Central memory CD4-positive, alpha-beta T cell (primary cell): ENCODE measurements at places on chromosomes 2 and 18.

DNA sequence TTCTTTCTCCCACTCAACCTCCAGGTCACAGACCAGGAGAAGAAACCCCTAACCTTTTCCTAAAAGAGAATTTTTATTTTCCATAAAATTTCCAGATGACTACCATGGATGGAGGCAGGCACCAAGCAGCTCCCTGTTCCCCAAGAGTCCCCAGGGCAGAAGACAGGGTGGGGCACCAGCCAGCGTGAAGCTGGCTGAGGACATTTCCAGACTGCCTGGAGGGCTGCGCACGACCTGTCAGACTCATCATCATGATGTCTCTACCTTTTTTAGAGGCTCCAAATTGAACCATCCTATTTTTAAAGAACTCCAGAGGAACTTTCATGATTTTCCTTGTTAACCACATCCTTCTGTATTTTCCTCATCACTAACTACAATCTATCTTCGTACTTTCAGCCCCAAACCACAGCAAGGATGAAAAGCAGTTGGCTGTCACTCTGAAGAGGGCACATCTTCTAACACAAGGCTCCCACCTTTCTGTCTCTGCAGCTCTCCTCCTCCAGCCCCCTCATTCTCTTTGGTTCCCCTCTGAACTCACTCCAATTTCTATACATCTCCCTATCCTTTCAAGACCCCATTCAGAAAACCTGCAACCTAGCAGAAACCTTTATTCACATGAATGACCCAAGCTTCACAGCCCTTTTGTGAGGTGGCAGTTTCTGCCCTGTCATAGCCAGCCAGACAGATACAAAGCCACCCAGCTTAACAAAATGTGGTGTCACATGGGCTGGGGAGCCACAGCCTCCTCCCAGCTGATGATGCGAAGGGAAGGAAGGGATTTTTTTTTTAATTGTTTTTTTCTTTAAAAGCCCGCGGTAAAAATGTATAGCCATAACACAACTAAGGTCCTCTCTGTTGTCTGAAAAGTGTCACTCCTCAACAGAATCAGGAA, 11.1 kb downstream of the AMMECR1L start:
- DNase-seq: no peak

DNA sequence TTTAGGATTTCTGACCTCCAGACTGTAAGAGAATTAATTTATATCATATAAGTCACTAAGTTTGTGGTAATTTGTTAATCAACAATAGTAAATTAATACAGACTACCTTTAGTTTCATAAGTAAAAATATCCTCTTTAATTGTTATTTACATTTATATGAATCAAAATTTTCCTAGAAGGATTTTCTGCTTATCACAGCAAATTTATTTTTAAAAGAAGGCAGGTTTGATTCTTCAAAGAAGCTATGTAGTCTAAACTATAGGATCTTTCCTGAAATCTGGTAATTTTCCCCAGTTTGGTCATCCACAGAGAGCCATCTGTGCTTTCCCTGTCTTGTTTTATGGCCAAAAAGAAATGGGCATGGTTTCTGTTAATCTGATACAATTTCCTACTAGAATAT, 13.1 kb upstream of the VRK2 start:
- no peak for DNase-seq

DNA sequence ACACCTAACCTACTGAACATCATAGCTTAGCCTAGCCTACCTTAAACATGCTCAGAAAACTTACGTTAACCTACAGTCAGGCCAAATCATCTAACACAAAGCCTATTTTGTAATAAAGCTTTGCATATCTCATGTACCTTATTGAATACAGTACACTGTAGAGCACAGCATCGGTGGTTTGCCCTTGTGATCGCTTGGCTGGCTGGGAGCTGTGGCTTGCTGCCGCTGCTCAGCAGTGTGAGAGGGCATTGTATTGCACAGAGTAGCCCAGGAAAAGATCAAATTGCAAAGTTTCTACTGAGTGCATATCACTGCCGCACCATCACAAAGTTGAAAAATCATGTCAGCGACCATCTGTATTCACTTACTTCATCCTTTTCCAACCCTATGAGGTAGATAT, 62.3 kb upstream of the NCK2 start:
- DNase-seq: no peak

- no peak for DNase-seq
Observed at GRCh38 chr18:78183815-78184214, 795.8 kb upstream of the SALL3 start.

DNA sequence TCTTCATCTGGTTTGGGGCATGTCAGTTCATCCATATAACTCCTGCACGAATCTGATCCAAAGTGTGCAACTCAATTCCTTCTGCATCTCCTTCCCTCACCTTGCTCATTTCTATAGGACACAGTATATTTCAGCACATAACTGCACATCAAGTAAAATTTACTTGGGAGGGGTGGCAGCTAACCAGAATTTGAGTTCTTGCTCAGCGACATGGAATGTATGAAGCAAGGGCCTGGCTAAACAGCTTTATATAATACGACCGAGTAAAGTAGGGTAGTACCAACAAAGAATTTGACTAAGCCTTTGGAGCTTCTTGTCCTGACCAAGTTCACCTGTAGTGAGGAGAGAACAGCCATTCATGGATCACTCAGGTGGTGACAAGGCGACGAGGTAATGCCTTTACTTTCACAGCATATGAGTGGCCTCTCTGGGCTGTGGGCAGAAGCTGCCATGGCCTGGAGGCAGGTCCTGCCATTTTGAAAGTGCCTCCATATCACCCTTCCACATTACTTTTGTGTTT, 570.2 kb upstream of the TNP1 start:
- DNase-seq: no peak

DNA sequence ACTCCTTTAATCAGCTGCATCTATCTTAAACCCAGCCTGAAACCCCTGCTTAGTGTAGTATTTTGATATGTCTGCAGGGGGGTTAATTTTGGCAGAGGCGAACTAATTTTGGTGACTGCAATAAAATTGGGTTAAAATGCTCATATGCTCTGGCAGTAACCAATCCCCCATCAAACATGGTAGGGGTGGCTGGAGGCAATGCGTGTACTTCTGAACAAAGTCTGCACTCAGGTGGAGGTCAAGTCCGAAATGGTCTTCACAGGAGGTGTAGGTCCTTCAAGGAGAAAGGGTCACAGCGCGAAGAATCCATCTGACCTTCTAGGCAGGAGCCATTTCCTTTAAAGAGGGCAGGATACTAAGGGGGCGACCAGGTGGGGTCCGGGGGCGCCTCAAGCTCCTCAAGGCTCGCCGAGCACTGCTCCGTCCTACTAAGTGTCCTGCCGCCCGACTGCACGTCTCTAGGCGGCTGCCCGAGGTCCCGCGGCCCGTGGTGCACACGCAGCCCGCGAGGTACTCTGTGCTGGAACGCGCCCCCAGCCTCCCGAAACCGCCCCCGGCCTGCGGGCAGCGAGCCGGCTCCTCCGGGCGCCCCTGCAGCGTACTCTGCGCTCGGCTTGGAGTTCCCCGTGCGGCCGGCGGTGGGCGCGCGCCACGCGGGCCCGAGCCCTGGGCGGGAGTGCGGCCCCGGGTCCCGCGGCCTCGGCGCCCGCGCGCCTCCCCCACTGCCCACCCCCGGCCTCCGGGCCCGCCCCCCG, 1.7 kb upstream of the LDLRAD4 start:
- DNase-seq: peak; percentile 57

DNA sequence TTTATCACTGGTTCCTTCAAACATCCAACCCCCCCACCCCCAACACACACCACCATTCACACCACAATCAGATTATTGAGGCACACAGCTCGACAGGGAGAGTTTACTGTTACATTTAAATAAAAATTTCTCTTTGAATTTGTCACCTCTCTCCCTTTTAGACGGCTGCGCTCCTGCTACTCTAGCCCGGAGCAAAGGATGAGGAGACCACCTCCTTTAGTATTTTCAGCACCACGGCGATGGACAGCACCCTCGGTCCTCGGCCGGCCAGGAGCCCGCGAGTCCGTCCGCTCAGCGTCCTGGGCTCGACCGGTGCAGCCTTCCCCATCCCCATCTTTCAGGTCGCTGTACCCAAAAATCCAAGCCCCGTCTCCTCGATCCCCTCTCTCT, 892 bp downstream of the CELF4 start:
- no peak for DNase-seq

GRCh38 chr2:241989074-241989473, 119.5 kb downstream of the RTP5 start:
- no peak for DNase-seq

GRCh38 chr18:74281980-74282754, 9.6 kb downstream of the CYB5A start:
- no peak for DNase-seq

GRCh38 chr2:141021611-141022010, 1109.2 kb downstream of the LRP1B start:
- DNase-seq: no peak

DNA sequence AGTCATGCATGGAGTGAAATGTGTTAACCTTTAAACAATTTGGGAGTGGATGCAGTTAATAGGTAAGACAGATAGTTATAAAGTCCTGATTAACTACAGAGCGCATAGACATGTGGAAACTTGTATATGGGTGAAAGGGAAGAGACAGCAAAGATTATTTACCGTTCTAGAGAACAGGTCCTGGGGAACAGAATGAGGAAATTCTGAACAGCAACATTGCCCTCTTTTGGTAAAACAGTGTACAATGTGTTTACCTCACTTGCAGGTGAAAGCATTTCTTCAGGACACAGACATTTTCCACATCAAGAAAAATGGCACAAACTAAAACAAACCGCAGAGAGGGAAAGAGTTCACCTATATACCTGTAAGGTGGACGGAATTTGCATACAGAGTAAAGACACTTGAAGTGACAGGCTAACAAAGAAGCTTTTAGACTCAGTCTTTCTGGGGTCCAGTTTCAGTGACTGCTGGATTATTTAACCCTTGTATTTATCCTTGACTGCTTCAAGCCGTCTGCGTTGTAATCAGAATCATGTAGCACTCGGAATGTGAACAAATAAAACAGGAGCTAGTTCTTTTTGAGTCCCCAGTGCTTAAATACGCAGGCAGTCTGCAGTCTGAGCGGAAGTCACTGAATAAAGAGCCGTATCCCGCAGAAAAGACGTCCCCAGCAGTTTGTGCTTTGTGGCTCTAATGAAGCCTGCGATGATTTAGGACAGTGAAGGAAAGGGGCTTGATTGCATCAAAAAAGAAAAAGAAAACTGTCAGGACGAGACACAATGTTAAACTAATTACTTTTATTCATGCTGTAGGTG, 364.8 kb upstream of the GALNT5 start:
- no peak for DNase-seq

GRCh38 chr2:46697830-46698323, 217.7 kb downstream of the MCFD2 start:
- no peak for DNase-seq

DNA sequence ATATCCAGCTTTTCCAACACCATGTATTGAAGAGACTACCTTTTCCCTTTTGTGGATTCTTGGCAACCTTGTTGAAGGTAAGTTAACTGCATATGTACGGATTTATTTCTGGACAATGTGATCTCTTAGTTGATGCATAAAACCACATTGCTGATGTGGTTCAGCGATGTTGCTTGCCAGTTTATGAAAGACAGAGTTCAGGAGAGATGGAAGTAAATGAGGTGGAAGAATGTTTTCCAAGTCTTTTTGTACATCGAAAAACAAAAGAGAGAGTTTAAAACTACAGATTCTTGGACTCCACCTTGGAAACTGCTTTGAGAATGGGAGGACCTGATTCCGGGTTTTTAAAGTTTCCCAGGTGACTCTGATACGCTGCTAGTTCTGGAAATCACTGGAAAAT, 43.8 kb downstream of the MOB4 start:
- DNase-seq: no peak

DNA sequence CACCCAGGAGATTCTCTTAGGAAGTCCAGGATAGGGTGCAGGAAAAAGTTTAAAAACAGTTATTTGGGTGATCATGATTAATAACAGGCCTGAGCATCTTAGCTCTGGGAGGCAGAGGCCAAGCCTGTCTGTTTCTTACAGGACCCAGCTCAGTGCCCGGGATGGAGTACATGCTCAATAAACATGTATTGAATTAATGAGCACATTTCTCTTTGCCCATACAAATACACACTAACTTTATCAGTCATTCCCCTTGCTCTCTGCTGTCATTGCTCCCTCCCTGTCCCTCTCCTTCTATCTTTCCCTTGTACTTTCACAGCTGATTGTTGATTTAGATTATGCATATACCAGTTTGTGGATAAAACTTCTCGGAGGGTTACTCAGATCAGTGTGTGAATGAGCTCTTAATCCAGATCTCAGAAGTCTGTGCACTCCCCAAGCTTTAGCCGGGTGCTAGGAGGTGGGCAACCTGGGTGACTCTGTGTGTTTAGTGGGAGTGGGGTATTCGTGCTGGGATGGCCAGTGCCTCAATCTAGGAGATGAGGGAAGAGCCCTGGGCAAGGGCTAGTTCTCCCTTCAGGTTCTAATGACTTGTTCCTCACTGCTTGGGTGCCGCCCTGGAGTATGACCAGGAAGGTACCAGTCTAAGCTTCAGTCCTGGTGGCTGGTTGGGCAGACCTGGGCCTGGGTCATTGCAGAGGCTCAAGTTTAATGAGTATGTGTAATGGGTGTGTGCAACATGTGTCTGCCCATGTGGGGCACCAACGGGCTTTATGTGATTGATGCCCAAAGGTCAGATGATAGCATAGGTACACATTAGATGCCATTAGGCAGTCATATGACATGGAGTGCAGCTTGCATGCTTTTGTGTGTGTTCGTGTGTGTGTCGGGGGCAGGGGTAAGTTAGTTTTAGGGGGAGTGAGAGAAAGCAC, 10.6 kb downstream of the EMX1 start:
- DNase-seq: no peak

DNA sequence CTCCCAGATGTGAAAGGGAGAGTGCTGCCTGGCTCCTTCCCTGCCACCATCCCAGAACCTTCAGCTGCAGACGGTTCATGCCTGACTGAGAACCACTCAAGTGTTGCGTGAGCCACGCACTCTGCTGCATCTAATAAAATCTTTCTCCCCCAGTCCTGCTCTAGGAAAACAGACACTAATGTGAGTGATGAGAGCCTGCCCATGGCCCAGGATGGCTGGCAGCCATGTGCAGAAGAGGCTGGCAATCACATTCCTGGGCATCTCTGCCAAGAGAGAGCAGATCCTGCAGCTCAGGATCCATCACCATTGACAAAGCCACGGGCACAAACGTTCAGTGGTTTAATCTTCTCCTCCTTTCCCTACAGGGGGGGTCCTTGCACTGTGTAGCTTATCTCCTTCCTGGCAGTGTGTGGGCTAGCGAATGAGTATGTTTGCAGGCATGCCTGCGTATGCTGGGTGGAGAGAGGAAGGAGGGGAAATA, 477.5 kb downstream of the SLC4A3 start:
- DNase-seq: no peak
